Epithelial cell of esophagus (primary cell): ENCODE measurements at places on chromosomes 1 and 21.

GRCh38 chr1:52674497-52675384 is 23.4 kb downstream of the COA7 start:
- DNase-seq = peak; percentile 90

- no peak for DNase-seq
Measured at GRCh38 chr1:32757213-32757895, 54.8 kb upstream of the SYNC start.

DNA sequence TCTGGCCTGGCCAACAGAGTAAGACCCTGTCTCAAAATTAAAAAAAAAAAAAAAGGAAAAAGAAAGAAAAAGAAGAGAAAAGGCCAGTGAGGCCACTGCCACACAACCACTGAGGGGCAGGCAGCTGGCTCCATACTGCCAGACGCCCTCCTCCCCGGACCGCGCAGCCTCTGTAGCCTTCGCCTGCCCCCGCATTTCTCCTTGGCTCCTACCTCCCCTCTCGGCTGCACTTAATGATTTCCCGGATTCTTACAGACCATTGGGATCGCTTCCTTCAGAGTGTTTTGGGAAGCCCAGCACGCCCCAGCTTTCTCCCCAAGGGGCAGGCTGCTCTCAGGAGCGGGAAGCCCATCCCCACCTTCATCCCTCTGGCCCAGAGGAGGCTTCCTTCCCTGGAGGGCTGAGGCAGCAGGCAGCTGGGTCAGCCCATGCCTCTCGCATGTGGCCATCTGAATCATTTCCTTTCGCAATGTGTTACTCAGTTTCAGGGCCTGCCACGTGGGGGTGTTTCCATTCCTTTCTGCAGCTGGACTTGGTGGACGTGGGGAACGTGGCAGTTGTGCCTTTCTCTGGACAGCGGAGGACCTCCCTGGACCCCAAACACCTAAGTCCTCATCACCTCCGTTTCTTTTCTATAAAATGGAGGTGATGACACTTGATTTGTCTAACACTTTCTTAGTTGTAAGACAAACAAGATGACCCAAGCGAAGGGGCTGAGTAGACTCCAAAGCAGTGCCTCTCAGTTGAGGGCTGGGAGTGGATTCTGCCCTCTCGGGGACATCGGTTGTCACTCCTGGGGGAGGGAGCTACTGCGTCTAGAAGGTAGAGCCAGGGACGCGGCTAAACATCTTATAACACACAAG is 2.3 kb downstream of the SLC2A5 start:
- peak; percentile 81 for DNase-seq

DNA sequence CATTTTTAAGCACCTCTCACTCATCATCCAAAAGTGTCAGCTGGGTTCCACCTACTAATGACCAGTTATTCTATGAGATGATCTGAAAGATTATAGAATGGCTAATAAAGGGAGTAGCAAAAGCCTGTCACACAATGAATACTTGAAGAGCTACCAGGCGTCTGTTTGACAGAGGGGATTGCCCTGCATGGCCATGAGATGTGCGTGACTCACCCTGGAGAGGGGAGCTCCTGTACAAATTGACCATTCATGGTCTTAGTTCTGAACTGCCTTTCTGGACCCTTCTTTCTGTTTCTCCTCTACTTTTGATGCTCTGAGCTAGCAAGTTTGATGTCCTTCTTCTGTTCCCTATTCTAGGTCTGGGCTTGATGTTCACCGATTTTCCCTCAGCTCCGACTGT is 85.2 kb upstream of the ABCD3 start:
- DNase-seq = peak; percentile 26

- peak; percentile 18 for DNase-seq
Measured at GRCh38 chr1:50181027-50181663, 72.4 kb downstream of the ELAVL4 start.
